ENCODE measurements at places on chromosomes 5 and 9. TPM values are rescaled to one million over a fixed set of nuclear protein-coding genes. Genes with fewer than 3 reads are reported as not detected.

CNOT8 gene
- 82.7 TPM for total RNA-seq

CATSPER3 gene
- total RNA-seq, result not detected

OTULINL gene
- 5.7 TPM for total RNA-seq

ROR2 gene
- not detected for total RNA-seq

EIF4E1B gene
- not detected for total RNA-seq

SPINK4 gene
- not detected for total RNA-seq

PCA3 gene
- not detected for total RNA-seq

CARD9 gene
- total RNA-seq, result 0.95 TPM

TAS2R1 gene
- total RNA-seq, result not detected

NFIB gene
- total RNA-seq, result 4.7 TPM

EIF4EBP3 gene
- total RNA-seq, result not detected

PCDHB6 gene
- total RNA-seq, result 1.7 TPM

RNF208 gene
- total RNA-seq, result 0.17 TPM

RNF44 gene
- 8.1 TPM for total RNA-seq

TAF9 gene
- 139 TPM for total RNA-seq

NEUROG1 gene
- not detected for total RNA-seq

ECSCR gene
- 1.8 TPM for total RNA-seq

ZNF462 gene
- 13.0 TPM for total RNA-seq

AMBP gene
- 0.79 TPM for total RNA-seq

AP3B1 gene
- 70.5 TPM for total RNA-seq

EDIL3 gene
- total RNA-seq, result 75.7 TPM

TAF1L gene
- total RNA-seq, result 0.02 TPM

PFN3 gene
- total RNA-seq, result not detected

PCDHAC1 gene
- 0.96 TPM for total RNA-seq

ADAMTS16 gene
- 3.4 TPM for total RNA-seq

NRARP gene
- 0.40 TPM for total RNA-seq

CYSTM1 gene
- total RNA-seq, result 48.4 TPM

PCDHB15 gene
- total RNA-seq, result 1.0 TPM

PCDHGA1 gene
- total RNA-seq, result 1.6 TPM

ISCA1 gene
- total RNA-seq, result 70.4 TPM

NSD1 gene
- total RNA-seq, result 39.9 TPM

CCL21 gene
- not detected for total RNA-seq

IZUMO3 gene
- not detected for total RNA-seq

COL5A1 gene
- 205 TPM for total RNA-seq

PCDHA9 gene
- total RNA-seq, result 0.07 TPM

SLC34A1 gene
- total RNA-seq, result 0.05 TPM

DND1 gene
- total RNA-seq, result 1.5 TPM

NCS1 gene
- 42.6 TPM for total RNA-seq

CARD19 gene
- total RNA-seq, result 74.8 TPM

TMEM267 gene
- 19.1 TPM for total RNA-seq

CCDC192 gene
- total RNA-seq, result not detected

LCN12 gene
- 0.07 TPM for total RNA-seq

TAF11L10 gene
- not detected for total RNA-seq

SLC25A2 gene
- total RNA-seq, result not detected

LRRC14B gene
- not detected for total RNA-seq

TMEM171 gene
- 15.7 TPM for total RNA-seq

PRDM9 gene
- total RNA-seq, result not detected

RLN2 gene
- not detected for total RNA-seq

GRXCR2 gene
- not detected for total RNA-seq

HSDL2 gene
- total RNA-seq, result 19.5 TPM

SLC6A3 gene
- not detected for total RNA-seq

ANKRD34B gene
- total RNA-seq, result not detected

TXNDC8 gene
- total RNA-seq, result not detected

NAIP gene
- 2.1 TPM for total RNA-seq

NME5 gene
- 2.6 TPM for total RNA-seq

WASHC1 gene
- 4.4 TPM for total RNA-seq

BAG1 gene
- 30.7 TPM for total RNA-seq

QRFP gene
- not detected for total RNA-seq

LRRTM2 gene
- total RNA-seq, result not detected
